ENCODE measurements at places on chromosomes 16 and 17.
A peak's percentile ranks its signal among the peaks of the same experiment; 100 is the strongest.

DNA sequence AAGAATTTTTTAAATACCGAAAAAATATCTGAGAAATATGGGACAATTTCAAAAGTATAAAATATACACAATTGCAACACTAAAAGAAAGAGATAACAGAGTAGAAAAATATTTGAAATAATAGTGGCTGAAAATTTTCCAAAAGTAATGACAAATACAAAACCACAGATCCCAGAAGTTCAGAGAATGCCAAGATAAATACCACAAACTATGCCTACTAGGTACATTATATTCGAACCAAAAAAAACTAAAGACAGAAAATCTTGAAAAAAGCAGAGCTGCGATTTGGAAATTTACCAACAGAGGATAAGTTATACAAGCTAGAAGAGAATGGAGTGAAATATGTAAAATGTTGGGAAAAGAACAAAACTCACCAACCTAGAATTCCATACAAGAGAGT lies 191.3 kb upstream of the ELAC2 start:
- DNase-seq = no peak

DNA sequence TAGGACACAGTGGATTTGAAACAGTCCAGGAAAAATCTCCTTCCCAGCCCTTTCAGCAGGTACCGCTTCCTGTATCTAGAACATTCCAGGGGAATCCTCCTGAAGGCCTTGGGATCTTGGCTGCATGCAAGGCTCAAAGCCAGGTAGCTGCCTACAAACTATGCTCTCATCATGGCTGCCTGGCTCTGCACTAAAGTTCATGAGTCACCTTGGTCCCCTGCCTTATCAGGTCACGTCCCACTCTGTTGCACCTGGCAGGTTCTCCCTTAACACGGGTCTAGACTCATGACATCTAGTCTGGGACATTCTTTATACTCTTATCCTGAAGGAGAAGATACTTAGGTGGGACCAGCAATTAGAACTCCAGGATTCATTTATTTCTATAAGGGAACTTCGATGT lies 15.8 kb downstream of the FA2H start:
- DNase-seq = no peak

GRCh38 chr16:85872734-85873133 lies 26.2 kb upstream of the IRF8 start:
- DNase-seq = no peak

DNA sequence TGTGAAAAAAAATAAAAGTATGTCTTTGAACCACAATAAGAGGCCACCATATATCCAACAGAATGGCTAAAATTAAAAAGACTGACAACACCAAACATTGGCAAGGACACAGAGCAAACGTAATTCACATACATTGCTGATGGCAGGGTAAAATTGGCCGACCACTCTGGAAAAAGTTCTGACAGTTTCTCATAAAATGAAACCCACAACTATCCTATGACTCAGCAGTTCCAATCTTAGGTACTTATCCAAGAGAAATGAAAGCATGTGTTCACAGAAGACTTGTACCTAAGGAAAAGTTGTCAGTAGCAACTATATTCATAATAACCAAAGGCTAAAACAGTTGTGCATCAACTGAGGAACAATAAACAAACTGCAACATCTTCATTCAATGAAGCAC lies 357.3 kb upstream of the XYLT1 start:
- no peak for DNase-seq

GRCh38 chr16:11319529-11320146 lies 25.6 kb upstream of the RMI2 start:
- DNase-seq = no peak

- no peak for DNase-seq
Measured at GRCh38 chr17:80851277-80851925, 140.2 kb upstream of the CHMP6 start.

DNA sequence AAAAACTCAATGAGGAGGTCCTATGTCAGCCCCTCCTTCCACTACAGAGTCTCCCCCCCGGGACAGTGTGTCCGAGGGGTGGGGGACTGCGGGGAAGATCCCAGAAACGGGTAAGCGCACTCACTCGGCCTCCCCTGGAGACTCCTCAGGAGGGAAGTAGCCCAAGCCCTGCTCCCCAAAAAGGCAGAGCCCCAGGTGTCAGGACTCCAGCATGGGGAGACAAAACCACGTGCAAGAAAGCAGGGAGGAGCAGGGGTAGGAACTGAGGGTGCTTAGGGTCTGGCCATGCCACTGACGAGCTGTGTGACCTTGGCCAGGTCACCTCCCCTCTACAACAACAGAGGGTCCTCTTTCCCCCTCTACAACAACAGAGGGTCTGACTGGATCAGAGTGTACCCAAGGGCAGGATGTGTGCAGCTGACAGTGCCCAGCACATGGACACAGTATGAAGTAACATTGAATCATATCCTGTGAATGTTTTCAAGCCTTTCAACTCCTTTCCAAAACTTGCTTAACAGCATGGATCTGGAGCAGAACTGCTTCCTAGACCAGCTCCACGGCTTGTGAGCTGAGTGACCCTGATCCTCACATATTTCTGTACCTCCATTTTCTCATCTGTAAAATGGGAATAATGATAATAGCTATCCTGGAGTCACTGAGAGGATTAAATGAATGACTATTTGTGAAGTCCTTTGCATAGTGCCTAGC lies 2.1 kb upstream of the NAGS start:
- DNase-seq = no peak

- DNase-seq = peak; percentile 5
Measured at GRCh38 chr16:47779201-47780016, 318.3 kb downstream of the PHKB start.

- DNase-seq = no peak
Measured at GRCh38 chr17:47969930-47970724, 786 bp upstream of the CDK5RAP3 start.

- no peak for DNase-seq
Measured at GRCh38 chr16:74372953-74373846, 2.9 kb upstream of the NPIPB15 start.

DNA sequence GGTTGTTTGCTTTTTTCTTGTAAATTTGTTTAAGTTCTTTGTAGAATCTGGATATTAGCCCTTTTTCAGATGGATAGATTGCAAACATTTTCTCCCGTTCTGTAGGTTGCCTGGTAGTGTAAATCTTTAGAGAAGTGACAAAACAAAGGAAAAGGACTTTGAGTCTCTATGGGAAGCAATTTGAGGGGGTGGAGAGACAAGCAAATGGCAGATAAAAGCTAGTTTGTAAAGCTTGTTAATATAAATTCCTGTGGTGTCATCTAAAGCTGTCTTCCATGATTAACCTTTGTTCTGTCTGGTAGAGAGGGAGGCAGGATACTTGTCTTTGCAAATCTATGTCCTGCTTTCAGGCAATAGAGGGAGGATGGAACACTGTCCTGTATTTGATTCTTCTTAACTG lies 40.6 kb upstream of the CACNG4 start:
- DNase-seq = no peak

DNA sequence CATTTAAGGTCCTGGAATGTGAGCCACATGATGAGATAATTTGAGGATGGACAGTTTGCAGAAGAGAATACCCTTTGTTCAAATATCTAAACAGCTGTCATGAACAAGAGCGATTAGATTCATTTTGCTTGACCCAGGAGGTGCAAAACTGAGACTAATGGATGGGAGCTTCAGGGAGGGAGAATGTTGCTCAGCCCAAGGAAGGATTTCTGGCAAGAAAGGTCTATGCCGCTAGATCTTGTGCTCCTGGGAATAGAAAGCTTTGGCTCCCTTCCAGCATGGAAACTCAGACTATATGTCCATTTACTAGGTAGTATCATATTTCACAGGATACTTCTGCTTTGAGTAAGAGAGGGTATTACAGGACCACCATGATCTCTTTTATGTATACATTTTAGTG lies 14.8 kb upstream of the CDH11 start:
- no peak for DNase-seq

DNA sequence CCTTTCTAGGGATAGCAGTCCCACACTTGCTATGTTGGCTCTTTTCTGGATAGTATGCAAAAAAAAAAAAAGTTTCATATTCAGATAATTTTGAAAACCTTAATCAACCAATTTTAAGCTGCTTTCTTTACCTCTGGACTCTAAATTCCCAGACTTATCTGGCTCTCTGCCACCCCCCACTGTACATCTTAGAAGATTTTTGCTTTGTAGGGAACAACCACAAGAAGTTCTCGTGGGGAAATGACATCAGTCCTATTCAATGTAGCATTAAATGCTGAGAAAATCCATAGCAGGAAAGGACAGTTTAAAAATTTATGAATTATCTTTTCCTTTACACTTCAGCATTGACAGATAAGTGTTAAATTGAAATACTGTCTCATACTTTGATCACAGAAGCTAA lies 562.7 kb upstream of the HSBP1 start:
- DNase-seq = no peak

GRCh38 chr16:86459266-86459665 lies 51.1 kb upstream of the FOXF1 start:
- DNase-seq = no peak

DNA sequence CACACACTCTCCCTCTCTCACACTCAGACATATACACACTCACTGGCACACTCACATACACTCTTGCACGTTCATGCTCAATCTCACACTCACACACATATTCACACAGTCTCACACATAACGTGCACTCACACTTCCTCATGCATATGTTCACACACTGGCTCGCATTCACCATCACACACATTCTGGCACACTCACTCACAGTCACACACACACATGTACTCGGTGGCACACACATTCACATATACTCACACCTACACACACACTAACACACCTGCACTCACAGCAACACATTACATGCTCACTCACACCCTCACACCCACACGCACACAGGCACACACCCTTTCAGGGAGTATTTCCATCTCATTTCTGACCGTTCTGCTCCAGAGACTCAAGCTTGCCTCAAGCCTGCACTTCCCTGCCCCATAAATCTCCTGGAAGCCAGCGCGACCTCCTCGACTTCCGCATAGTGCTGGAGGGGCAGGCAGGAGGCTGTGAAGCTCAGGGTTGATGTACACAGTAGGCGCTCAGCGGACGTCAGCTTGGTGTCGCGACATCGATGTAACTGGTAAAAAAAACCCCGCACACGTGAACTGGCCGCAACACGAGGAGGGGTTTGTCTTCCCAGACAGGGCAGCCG lies 66.7 kb upstream of the FOXF1 start:
- no peak for DNase-seq

DNA sequence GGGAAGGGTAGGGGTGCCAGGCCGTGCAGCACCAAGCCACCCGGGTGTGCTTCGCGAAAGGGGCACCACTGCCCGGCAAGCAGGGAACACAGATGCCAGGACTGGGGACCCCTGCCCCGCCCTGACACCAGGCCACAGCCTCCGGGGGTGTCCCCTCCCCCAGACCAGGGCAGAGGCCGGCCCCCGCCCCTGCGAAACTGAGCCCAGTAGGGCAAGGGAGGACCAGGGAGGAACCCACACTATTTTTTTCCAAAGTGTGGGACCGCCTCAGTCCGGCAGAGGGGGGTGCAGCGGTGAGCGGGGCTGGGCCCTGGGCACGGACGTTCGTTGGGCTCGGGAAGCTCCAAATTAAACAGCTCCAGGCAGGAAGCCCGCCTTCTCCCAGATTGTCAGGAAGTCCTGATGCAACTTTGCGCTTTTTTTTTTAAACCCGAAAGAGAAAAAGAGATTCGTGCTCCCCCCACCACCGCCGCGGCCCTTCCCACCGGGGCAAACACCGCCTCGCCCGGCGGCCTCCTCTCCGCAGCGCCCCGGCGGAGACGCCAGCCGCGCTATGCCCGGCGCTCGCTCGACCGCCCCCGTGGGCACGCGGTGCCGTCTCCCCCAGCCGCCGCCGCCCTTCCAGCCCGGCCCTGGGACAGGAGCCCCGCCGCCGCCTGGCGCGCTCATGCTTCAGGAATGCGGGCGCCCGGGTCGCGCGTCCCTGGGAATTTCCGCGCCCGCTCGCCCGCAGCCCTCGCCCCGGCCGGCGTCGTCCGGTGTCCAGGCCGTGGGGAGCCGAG lies 755 bp downstream of the PIEZO1 start:
- DNase-seq = no peak

DNA sequence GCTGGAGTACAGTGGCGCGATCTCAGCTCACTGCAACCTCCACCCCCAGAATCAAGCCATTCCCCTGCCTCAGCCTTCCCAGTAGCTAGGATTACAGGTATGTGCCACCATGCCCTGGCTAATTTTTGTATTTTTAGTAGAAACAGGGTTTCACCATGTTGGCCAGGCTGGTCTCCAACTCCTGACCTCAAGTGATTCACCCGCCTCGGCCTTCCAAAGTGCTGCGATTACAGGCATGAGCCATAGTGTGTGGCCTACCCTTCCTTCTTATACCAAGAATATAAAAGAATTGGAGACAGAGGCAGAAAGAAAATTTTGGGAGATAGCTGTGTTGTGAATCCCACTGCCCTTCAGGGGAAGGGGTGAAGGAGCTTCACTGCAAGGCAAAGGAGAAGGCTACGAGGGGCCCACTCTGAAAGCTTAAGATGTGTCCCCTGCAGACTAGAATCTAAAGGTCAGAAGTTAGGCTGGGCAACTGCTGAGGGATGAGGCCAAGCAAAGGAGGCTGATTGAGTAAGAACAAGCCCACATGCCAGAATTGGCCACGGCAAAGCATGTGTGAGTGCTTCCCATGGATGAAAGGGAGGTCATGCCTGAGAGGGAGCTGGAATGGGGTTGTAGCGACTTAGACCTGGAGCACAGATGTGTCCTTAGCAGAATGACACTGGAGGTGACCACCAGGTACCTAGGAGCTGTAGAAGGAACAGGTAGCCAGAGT lies 8.4 kb upstream of the CRYBA1 start:
- DNase-seq = no peak

DNA sequence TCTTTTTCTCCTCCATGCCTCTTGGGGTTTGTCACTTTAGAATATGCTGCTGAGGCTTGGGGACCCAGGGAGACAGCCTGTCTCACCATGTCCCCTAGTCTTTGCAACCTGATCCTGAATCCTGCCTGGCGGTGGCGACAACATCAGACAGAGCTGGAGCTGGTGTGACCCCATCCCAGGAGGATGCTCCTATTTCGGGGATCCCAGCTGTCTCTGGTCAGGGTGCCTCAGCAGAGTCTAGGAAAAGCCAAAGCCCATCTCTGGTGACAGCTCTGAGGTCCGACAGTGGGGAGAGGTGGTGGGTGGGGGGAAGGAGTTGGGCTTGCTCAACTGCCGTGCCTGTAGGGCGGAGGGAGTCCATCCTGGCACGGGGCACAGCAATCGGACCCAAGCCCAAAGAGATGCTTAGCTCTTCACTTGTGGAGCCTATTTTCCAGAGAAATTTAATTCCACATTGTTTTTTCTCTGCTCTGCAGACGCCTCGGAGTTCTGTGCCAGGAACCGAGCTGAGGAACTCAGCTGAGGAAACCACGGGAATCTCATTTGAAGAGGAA lies 10.3 kb upstream of the TNS4 start:
- no peak for DNase-seq

DNA sequence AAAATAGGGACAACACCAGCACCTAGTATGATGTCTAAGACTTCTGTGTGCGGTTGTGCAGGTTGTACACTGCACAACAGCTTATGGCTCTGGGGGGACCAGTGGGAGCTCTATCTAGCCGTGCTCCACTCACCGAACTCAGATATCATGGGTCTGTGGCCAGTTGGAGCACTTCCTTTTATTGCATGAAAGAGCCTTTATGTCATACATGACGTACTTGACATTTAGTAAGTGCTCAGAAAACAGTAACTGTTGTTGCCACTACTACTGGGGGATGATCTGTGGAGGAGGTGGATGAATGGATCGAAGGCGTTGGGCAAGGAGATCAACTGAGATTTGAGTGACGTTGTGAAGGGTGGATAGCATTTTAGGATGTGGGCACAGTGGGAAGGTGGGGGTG lies 368.8 kb downstream of the SNX29 start:
- DNase-seq = no peak

- DNase-seq = no peak
Measured at GRCh38 chr16:68366062-68366461, 55.2 kb downstream of the PRMT7 start.

All from activated T-cell treated with anti-CD3 and anti-CD28 coated beads for 48 hours (primary cell).